Kidney (tissue), 22 donors: ENCODE measurements at places on chromosomes 6 and 20. TPM values are rescaled to one million over a fixed set of nuclear protein-coding genes. Genes with fewer than 3 reads are reported as not detected.
A peak's percentile ranks its signal among the peaks of the same experiment; 100 is the strongest.

DNA sequence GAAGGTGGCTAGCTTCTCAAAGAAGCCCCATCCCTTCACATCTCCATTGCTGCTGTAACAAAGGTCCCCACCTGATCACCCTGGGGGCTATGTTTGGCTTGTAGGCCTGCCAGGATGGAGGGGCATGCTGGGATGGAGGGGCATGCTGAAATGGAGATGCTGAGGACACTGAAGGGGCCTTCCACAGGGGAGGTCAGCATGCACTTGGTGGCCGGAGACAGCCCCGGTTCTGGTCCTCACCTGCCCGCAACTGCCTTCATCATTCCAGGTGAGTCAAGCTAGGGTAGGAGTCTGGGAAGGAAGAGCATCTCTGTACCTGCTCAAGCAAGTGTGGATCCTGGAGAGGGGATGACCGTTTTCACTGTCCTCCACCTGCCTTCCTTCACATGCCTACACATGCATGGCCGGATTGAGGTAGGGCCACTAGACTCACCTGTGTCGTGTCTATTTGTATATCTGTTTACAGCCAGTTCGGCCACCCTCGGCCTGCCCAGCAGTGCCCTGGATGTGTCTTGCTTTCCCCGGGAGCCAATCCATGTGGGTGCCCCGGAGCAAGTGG is 6.0 kb downstream of the L3MBTL1 start:
- peak overlapping the region; percentile 38 for H3K4me3 ChIP-seq
- no peak overlapping the region for H3K27ac ChIP-seq
- no peaks in the 10 kb centered on the region for H3K4me1 ChIP-seq
- DNase-seq = no peak
- H3K27me3 ChIP-seq = no peaks in the 10 kb centered on the region

The KIF25 gene
- total RNA-seq = not detected

- H3K27ac ChIP-seq = no peak overlapping the region
- H3K36me3 ChIP-seq = no peaks in the 10 kb centered on the region
- no peak overlapping the region for H3K4me3 ChIP-seq
- no peak for DNase-seq
- peaks cover 6% of the 10 kb centered on the region for H3K4me1 ChIP-seq
Observed at GRCh38 chr6:45678285-45678607, 300.5 kb upstream of the SUPT3H start.

- no peak for DNase-seq
- no peaks in the 10 kb centered on the region for H3K27me3 ChIP-seq
- no peaks in the 10 kb centered on the region for H3K4me1 ChIP-seq
- no peak overlapping the region for H3K4me3 ChIP-seq
- no peaks in the 10 kb centered on the region for H3K36me3 ChIP-seq
- H3K27ac ChIP-seq = no peak overlapping the region
Observed at GRCh38 chr20:14234666-14235295, 102.6 kb downstream of the FLRT3 start.

The DYNLT2 gene
- total RNA-seq = 1.9 TPM

DNA sequence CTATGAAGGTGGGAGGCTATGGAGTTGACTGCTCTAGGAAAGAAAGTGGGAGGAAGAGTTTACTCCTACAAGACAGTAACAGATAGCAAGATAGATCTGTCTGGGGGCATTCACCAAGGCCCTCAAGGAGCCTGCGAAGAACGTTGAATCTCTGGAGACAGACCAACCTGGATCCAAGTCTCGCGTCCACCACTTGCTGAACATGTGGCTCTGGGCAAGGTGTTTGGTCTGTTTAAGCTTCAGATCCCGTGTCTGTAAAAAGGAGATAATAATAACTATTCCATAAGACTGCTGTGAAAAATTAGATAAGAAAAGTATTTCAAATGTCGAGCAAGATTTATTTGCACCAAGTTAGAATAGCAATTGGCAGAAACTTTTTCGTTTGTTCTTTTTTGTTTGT is 8.1 kb upstream of the EEF1A1 start:
- no peaks in the 10 kb centered on the region for H3K27me3 ChIP-seq
- H3K36me3 ChIP-seq = no peaks in the 10 kb centered on the region
- H3K27ac ChIP-seq = no peak overlapping the region
- DNase-seq = no peak
- no peak overlapping the region for H3K4me3 ChIP-seq
- no peaks in the 10 kb centered on the region for H3K4me1 ChIP-seq

- no peak overlapping the region for H3K27ac ChIP-seq
- peak overlapping the region; percentile 11 for H3K4me3 ChIP-seq
- H3K4me1 ChIP-seq = no peaks in the 10 kb centered on the region
- DNase-seq = no peak
Observed at GRCh38 chr6:144331491-144331969, 46.4 kb downstream of the UTRN start.

GRCh38 chr20:49685809-49686208 is 27.9 kb downstream of the B4GALT5 start:
- H3K27me3 ChIP-seq = no peaks in the 10 kb centered on the region
- H3K4me1 ChIP-seq = peaks cover 3% of the 10 kb centered on the region
- no peaks in the 10 kb centered on the region for H3K36me3 ChIP-seq
- no peak overlapping the region for H3K4me3 ChIP-seq
- no peak overlapping the region for H3K27ac ChIP-seq

GRCh38 chr20:64053841-64054661 is 4.6 kb upstream of the SOX18 start:
- H3K4me1 ChIP-seq = no peaks in the 10 kb centered on the region
- no peak overlapping the region for H3K4me3 ChIP-seq
- H3K36me3 ChIP-seq = no peaks in the 10 kb centered on the region
- peak; percentile 92 for DNase-seq
- peaks cover 4% of the 10 kb centered on the region for H3K27me3 ChIP-seq

The TNFRSF21 gene
- total RNA-seq = 45.5 TPM

The TMC2 gene
- total RNA-seq = not detected

DNA sequence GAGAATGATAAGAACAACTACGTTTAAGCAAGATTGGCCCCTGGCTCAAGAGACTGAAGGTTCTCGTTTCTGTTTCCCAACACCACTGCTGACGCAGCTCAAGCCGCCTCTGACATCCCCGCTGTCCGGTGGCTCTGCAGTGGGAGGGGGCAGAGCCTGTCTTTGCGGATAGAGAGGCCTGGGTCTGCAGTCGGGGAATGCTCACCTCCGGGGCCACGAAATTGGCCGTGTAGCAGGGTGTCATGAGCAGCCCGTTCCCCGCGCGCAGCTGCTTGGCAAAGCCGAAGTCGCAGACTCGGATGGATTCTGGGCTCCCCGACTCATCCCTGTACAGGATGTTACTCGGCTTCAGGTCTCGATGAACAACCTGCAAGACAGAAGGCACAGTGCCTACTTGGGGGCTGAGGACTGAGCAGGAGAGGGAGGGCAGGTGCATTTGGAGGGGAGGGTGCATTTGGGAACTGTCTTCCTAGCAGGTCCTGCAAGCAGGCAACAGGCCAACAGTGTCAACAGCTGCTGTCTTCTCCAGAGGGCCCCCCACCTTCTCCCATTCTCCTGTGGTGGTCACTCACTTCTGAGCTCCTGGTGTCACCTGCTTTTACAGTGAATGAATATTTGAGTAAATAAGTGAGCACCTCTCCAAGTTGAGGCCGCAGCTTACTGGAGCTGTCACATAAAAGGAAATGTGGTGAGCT is 40.5 kb upstream of the MPC1 start:
- no peak for DNase-seq
- H3K27me3 ChIP-seq = no peaks in the 10 kb centered on the region
- no peak overlapping the region for H3K27ac ChIP-seq
- no peaks in the 10 kb centered on the region for H3K4me1 ChIP-seq
- H3K36me3 ChIP-seq = peaks cover 10% of the 10 kb centered on the region
- no peak overlapping the region for H3K4me3 ChIP-seq

GRCh38 chr6:15090745-15091384 is 155.0 kb upstream of the JARID2 start:
- H3K4me1 ChIP-seq = no peaks in the 10 kb centered on the region
- H3K36me3 ChIP-seq = no peaks in the 10 kb centered on the region
- H3K4me3 ChIP-seq = no peak overlapping the region
- DNase-seq = no peak
- H3K27me3 ChIP-seq = no peaks in the 10 kb centered on the region

DNA sequence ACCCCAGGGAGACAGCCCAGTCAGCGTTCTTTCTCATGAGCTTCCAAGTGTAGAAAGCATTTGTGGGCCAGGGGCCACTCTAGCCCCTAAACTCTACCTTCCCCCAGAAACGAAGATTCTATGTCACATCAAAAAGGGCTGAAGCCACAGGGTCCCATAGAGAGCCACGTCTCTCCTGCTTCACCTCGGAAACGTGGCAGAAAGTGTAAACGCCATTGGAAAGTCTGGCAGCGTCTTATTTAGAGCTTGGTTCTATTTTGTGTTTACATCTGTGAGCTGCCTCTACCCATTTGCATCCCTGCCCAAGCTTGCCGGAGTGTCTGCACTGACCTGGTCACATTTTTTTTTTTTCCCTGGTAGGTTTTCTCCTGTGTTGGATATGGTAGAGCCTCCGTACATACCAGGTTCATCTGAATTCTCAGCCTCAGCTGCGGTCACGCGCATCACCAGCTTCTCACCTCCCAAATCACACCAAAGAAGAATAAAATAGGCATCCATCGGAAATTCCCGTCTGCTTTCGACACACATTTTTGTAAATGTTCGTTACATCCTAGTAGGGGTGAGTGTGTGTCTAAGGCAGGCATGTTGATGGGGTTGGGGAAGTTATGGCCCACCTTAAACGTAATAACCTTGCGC is 62.6 kb downstream of the NPEPL1 start:
- no peak for DNase-seq
- no peaks in the 10 kb centered on the region for H3K36me3 ChIP-seq
- no peak overlapping the region for H3K4me3 ChIP-seq
- no peaks in the 10 kb centered on the region for H3K4me1 ChIP-seq
- H3K27ac ChIP-seq = no peak overlapping the region
- H3K27me3 ChIP-seq = no peaks in the 10 kb centered on the region

DNA sequence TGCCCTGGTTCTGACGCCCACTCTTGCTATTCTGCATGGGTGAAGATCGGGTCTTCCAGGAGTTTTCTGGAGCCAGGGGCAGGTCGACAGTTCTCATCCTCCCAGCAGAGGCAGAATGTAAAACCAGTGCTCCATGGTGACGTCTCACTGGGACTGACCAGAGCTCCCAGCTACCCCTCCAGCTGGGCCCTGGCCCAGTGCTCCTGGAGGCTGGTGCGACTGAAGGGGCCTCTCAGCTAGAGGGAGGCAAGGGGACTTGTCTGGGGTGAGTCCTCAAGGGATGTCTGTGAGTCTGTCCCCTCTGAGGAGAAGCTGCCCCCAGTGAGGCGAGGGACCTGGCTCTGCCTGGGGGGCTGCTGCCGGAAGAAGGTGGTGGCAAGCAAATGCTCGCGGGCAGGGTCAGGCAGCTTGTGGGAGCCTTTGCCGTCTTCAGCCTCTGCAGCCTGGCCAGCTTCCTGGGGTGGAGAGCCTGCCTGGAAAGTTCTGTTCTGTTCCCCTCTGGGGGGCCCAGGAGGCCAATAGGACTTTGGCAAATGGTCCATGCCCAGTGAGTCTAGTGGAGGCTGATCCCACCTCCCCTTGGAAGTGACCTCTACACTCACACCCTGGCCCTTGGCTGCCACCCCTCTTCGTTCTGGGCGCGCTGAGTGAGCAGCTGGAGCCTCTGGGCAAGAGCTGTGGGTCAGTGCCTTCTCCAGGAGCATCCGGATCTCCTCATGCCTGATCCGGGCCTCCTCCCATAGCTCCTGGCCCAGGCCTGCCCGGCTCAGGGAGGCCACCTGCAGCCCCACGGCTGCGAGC is 47.5 kb downstream of the KIAA1755 start:
- H3K4me1 ChIP-seq = no peaks in the 10 kb centered on the region
- no peak overlapping the region for H3K27ac ChIP-seq
- no peaks in the 10 kb centered on the region for H3K27me3 ChIP-seq
- no peak for DNase-seq
- no peak overlapping the region for H3K4me3 ChIP-seq
- no peaks in the 10 kb centered on the region for H3K36me3 ChIP-seq

DNA sequence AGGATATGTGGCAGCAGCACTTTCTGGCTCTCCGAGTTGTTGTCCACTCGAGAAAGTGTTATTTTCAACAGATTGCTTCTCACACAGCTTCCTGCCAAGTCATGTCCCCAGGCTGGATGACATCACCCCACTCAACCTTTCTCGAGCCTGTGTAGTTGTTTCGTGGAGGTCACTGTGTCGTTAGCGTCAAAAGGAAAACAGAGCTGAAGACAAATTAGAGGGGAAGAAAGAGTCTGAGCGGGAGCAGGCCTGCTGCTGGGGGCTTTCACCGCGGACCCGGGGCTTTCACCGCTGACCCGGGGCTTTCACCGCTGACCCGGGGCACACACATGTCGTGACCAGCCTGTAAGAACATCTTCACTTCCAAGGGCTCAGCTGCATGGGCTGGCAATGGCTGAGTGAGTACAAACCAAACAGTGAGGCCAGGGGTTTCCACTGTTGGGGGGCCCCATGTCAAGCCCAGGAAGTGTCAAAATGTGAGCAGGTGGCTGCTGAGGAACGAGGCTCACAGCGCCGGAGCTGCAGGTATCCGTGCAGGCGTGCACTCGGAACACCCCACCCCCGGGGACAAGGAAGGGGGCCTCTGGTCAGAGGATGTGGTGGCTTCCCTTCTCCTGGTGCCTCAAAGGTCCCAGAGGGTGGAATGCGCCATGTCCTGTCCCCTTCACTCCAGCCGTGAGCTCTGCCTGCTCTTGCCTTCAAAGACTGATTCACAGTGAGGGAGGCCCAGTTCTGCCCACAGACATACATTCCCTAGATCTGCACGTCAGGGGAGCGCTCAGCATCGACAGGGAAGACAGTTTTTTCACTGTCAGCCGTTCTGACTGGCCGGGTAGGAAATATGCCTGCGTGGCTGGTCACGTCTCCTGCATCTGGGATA is 365.9 kb downstream of the TAF4 start:
- H3K4me3 ChIP-seq = no peak overlapping the region
- no peaks in the 10 kb centered on the region for H3K36me3 ChIP-seq
- H3K27me3 ChIP-seq = no peaks in the 10 kb centered on the region
- no peak for DNase-seq

- no peaks in the 10 kb centered on the region for H3K27me3 ChIP-seq
- no peak for DNase-seq
- H3K36me3 ChIP-seq = no peaks in the 10 kb centered on the region
- H3K4me3 ChIP-seq = no peak overlapping the region
Observed at GRCh38 chr6:128118401-128118800, 217.5 kb upstream of the THEMIS start.
